HT-29 (cell line): ENCODE measurements at places on chromosomes 6 and 20. TPM values are rescaled to one million over a fixed set of nuclear protein-coding genes. Genes with fewer than 3 reads are reported as not detected.

The SLC32A1 gene
- total RNA-seq = not detected in 2 replicates

The OLIG3 gene
- not detected in 2 replicates for total RNA-seq

- no peak for DNase-seq
Observed at GRCh38 chr20:13268953-13269352, 47.9 kb downstream of the ISM1 start.

GRCh38 chr6:39062014-39062740 is 13.6 kb downstream of the GLP1R start:
- DNase-seq = no peak

- DNase-seq = peak; percentile 98
Observed at GRCh38 chr20:50169329-50169823, 15.9 kb upstream of the PEDS1 start.

The ZNF391 gene
- total RNA-seq = 0.03 and 0.33 TPM in 2 replicates

DNA sequence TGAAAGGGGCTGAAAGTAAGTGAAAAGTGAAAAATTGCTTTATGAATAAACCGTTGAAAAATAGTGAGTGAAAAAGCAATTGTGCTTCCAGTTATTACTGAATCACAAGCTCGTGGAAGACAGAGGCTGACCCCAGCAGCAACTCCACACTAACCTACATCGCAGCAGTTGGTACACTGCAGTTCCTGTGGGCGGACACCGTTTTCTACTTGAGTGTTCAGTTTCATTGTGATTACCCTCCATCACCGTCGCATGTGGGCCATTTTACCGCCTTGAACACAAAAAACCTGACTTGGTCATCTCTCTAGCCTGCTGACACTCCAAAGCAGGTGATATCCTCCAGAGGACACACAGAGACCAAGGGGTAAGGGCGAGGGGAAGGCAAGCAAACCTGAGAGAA is 28.4 kb downstream of the PRDM1 start:
- DNase-seq = no peak

GRCh38 chr6:52551483-52552277 is 25.2 kb downstream of the TRAM2 start:
- DNase-seq = peak; percentile 11
